Stimulated activated CD4-positive, alpha-beta T cell treated with anti-CD3 and anti-CD28 coated beads, Interleukin-1b, Interleukin-23, amount 100 ng/mL, for 4 hours (primary cell): ENCODE measurements at places on chromosomes 6 and 20.

GRCh38 chr6:1153696-1154245 lies 158.1 kb upstream of the FOXQ1 start:
- no peak for DNase-seq

DNA sequence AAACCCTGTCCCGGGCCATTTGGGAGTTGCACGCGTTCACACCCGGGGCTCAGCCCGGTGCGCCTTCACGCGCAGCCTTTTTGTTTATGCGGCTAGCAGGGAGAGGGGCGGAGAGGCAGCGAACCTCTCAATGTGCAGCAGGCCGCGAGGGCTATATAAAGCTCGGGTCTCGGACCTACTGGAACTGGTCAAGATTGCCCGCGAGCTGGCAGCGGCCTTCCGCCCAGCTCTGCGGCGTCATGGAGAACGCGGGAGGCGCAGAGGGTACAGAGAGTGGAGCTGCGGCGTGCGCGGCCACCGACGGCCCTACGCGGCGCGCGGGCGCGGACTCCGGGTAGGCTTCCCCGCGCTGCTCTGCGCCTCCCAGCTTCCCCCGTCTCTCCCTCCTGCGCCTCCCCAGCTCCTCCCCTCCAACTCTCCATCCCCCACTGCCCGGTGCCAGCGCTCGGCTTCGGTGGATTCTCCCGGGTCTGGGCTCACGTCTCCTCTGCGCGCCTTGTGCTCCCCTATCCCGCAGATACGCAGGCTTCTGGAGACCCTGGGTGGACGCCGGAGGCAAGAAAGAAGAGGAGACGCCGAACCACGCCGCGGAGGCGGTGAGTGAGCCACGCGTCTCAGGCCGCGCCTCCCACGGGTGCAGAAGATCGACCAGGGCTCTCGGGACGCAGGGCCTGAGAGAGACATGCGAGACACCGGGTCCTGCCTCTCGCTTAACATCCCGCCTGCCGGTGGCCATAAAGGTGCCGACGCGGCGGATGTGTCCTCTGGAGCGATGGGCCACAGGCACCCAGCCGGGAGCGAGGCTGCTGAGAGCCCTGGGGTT lies at the start of gene RIPPLY2:
Gene RIPPLY2 (plus strand): TSS at position 183 of the 823 bp plus-strand sequence. CDS start 57 bp downstream, at position 240.
- no peak for DNase-seq

DNA sequence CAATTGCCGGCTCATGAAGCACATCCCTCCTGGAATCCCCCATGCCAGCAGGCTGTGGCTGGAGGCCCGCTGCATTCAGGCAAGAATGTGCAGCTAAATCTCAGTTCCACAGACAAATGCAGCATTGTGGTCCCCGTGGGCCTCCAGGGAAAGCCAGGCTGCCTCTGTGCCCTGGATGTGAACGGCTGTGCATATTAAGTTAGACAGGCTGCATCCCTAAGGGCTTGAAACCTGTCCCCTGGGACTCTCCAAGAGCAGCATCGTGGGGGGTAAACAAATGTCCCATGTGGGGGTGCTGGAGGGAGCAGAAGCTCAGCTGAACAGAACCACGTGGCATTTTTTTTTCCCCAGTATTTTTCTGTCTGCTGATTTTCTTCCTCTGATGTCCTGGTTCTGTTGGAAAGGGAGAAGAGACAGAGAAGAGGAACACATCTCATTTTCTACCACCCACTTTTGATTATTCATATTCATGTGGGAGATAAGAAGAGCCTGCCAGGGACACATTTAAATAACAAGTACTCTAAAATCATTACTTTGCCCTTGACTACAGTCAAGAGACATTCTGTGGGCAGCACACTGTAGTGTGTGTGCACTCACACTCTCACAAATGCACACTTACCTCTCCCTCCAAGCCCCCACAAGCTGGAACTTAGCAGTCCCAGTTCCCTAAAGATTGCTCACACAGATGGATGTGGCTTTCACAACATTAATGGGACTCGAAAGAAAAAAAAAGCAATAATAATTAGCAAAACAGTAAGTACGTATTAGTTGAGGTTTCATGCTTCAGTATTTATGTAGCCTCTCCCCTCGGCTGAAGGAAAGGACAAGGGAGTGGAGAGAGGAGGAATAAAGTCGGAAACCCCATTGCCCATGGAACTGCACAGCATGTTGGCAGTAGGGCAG lies 16.9 kb downstream of the GFOD1 start:
- DNase-seq = no peak

DNA sequence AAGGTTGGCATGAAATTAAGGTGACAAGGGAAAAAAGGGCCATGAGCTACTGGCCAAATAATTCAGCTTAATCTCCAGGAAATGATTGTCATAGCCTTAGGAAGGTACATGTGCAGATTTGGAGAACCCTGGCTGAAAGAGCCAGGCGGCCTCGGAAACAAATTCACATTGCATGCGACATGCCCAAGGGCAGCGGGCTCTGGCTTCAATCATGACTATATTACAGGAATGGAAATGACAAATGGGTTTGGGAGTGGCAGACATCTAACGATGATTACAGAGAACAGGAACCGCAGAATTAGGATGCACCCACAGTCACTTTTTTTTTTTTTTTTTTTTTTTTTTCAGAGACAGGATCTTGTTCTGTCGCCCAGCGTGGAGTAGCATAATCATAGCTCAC lies 112.4 kb upstream of the SALL4 start:
- DNase-seq = no peak

GRCh38 chr6:143187238-143187923 lies 126.7 kb downstream of the AIG1 start:
- DNase-seq = no peak

DNA sequence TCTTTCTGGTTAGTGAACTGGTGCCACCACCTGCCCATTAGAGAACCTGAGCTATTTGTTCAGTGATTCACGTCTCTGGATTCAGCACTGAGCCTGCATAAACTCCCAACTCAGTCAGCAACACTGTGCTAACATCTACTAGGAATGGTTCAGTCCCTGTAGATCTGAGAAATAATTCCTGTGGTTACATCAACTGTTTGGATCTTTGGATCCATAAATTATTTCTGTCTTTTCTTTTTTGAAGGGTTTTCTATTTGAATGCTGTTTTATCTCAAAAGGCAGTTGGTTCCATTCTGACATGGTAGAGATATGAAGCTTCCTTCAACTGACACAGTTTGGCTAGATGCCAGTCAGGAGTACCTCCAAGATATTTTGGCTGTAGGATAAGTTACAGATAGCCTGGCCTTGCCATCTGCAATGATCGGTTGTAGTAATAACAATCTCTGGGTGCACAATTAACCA lies 125.9 kb downstream of the TRMT11 start:
- DNase-seq = no peak

GRCh38 chr6:154395878-154396277 lies 39.3 kb upstream of the IPCEF1 start:
- no peak for DNase-seq

DNA sequence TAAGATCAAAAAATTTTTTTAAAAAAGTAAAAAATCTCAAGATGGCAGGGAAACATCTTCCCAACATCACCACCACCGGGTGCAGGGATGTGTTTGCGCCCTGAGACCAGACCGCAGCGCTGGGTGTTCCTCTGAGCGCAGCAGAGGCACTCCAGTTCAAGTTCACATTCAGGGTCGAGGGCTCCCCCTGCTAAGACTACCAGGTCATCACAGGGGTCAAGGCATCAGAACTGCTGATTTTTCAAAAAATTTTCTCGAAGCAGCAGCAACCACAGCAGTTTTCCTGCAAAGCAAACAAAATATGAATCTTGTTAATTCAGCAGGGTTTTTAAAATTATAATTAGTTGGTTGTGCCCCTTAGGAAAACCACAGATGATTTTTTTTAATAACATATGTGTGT lies 83.1 kb downstream of the MYLK4 start:
- no peak for DNase-seq

GRCh38 chr6:119311514-119312142 lies 37.9 kb downstream of the MAN1A1 start:
- DNase-seq = no peak

GRCh38 chr6:30263734-30264133 lies 50.5 kb upstream of the TRIM26 start:
- DNase-seq = no peak

GRCh38 chr6:133587546-133588160 lies 301.3 kb upstream of the TCF21 start:
- no peak for DNase-seq

GRCh38 chr6:47042275-47042791 lies at the start of gene ADGRF1:
TSS of gene ADGRF1 (minus strand) at chr6:47042332. CDS start at chr6:47029061, 13,271 bp downstream.
- DNase-seq = no peak

DNA sequence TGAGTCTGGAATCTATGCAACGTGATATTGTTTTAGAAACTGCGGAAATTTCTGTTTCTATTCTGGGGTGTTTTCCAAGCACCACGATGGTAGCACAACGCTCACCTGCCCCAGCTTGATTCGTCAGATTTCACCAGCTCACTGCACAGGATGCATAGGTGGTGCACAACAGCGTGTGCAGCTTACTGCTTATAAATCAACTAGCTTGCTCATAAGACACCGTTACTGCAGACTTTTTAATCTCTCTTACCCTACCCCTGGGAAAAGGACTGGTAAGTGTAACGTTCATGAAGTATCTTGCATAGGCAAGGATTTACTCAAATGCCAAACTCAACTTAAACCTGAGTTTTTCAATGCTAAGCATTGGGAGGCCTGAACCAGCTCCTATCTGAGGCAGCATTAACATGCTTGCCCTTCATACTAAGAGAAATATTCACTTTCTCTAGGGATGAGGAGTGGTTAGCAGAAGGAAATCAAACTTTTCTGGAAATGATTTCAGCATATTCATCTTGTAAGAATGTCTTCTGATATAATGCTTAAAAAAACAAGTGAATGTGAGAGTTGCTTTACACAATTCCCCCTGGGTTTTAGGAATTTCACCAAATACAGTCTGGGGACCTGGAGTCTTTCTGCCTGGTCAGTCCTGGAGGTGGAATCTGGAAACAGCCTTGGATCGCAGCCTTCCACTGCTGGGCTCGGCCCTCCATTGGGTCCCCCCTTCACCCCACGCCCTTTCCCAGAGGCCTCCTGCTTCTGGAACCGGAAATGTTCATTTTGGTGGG lies 100.6 kb downstream of the DACT2 start:
- no peak for DNase-seq

DNA sequence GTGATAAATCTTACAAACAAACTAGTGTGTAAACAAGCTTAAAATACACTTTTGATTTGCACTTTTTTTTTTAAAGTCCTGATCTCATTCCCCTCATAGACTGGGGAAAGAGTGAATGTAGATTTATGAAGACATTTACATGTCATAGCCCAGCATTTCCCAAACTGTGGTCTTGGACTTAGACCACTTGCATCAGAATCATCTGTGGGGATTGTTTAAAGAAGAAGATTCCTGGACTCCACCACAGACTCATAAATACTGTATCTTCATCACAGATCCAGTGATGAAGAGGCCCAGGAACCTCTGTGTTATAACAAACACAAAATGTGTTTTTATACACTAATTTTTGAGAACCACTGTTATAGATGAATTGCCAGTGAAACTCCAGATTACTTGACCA lies 99.5 kb downstream of the KCNQ5 start:
- no peak for DNase-seq

DNA sequence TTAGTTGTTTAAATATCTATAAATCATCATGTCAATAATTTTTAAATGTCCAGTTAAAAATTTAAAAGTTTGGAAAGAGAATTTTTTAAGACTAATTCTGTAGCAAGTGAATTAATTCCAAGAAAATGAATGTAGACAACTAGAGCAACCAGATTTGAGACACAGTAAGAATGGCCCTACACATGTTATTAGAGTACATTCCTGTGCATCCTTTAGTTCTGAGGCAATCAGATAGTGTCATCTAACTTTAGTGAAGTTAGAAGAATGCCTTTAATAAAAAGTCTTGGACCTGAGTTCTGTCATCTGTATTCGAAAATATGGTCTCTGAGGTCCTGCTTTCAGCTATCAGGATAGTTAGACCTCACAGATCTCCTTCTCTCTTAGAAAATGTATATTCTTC lies 63.7 kb downstream of the HIVEP2 start:
- no peak for DNase-seq

DNA sequence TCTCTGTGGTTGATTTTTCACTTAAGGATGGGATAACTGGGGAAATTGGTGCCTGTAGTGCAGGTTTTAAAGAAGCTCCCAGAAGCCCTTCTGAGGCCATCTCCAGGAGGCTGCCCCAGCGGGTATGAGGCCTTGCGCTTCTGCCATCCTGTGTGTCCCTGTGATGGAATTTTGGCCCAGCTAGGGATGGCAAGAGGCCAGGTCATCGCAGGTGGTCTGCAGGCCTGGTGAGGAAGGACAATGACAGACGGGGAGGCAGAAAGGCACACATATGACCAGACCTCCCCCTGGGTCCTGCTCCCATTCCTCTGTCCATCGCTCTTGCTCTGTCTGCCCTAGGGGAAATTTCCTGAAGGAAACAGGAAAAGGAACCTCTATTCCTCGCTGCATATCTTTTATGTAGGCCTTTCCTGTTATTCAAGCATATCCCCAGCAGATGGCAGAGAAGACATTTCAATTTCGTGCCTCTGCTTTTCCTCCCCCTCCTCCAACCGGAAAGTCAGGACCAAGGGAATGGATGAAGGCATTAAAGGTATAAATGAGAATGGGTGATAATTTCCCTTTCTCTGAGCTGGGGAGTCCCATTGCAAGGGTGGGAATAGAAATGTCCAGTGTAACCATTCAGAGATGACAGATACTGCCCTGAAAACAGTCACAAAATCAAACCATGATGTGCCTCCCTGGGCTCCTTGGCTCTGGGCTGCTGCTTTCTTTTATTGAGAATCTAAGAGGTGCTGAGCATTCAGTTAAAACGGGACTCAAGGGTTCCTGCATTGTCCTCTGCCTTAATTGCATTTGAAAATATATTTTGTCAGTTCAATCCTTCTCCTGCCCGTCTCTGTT lies 17.6 kb upstream of the HLA-F start:
- DNase-seq = no peak

DNA sequence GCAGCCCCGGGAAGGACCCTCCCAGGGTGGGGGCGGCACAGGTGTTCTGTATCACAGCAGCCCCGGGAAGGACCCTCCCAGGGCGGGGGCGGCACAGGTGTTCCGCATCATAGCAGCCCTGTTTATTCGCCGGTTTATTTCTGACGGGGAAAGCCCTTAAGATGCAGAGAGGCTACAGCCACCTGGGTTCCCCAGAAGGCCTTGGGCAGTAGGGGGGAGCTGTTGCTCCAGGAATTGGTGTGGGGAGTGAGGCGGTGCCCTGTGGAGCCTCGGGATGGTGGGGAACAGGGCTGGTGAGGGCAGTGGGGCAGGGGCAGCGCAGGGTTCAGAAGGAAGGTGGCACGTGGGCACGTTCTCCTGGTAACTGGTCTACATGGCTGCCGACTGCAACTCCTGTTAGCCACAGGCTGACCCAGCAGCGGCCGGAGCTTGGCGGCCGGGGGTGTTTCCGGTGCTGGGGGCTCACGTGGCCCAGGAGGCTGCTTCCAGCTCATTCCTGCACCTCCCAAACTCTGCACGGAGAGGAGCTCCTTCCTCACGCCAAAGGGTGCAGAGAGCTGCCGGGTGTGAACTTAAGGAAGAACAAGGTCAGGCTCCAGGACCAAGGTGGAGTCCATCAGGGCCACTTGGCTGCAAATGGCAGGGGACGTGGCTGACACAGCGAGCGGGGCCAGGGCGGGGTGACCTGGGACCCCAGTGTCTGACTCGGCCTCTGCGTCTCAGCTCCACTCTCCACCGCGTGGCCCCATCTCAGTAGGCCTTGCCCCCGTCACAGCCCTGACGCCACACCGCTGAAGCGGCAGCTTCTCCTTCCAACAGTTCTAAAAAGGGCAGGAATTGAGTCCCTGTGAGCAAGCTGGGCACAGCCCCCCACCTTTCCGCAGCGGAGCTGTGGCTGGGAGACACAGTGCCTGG lies 13.2 kb downstream of the SLCO4A1 start:
- DNase-seq = no peak

GRCh38 chr20:53260591-53260990 lies 288.4 kb downstream of the TSHZ2 start:
- no peak for DNase-seq

GRCh38 chr6:36833182-36833789 lies 6.0 kb downstream of the CPNE5 start:
- DNase-seq = no peak
